ENCODE measurements at places on chromosomes 3 and 15.

DNA sequence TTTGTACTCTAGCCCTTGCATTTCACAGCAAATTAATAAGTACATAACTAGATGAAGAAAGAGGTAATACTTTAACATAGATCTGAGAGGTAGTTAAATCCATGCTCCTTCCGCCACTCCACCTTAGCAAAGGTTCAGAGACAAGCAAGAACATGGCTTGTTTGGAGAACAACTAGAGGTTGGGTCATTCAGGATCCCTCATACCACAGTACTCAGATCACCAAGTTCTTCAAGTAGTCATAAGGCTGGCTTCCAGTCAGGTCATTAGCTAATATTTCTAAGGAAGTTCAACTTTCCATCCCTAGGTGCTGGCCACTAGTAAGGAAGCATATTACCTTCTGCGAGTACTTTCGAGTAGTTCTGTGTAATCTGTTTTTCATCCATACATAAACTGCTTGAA lies 44.1 kb downstream of the CD200R1 start:
- no peak for DNase-seq

- no peak for DNase-seq
These were observed at the start of gene MASP1 for GRCh38 chr3:187291512-187292132. Gene MASP1, minus strand, starts transcription at chr3:187291737. Its CDS starts 105 bp downstream, at chr3:187291632.

DNA sequence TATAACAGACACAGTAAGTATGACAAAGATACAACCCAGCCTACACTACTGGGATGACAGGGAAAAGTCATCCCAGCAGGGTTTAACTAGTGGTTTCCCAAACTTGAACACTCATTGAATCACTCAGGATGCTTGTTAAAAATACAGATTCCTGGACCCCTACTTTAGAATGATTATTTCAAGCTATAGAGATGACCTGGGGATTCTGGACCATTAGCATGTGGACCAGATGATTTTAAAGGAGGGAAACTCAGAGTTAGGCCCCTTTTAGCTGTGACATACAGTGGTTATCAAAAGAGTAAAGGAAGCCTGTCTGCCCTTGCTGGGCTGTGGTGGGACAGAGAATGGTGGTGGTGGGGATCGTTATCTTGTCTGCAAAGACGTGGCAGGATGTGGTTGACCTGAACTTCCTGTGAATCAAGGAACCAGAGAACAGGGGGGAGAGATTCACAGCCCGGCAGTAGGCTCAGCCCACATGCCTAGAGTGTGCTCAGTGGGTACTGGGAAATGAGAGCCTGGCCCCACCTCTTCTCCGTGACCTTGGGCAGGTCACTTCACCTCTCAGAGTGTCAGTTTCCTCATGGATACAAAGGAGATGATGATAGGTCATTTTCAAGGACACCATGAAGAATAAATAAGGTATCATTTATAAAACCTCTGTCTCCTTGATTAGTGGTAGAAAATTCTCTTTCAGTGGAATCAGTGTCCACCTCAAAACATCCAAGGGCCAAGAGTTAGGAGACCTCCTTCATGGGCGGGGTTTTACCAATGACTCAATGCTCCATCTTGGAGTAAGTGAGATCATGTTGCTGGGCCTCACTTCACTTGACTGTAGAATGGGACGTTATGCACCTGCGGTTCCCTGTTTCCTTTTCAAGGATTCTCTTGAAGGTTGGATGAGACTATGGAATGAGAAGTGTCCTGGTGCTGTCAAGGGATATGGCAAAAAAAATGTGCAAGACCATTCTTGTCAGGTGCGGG lies 306.5 kb downstream of the RPLP1 start:
- no peak for DNase-seq

- no peak for DNase-seq
These were observed 90.6 kb downstream of the ZNF621 start for GRCh38 chr3:40615110-40615915.

DNA sequence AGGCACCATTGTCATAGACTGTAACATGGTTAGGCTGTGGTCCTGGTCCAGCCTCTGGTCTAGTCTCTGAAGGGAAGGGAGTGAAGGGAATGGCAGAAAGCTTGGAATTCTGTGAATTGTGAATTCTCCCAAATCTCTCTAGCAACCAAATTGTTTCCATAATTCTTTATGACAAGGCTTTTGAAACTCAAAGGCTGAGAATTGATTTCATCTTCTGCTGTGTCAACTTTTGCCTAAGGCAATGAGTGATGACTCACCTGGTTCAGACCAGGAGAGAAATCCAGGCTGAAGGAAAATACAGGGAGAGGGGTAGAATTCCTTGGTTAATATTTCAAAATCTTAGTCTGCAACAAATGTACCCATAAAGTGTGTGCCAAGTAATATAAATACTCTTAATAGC lies 82.6 kb upstream of the ADPGK start:
- DNase-seq: no peak

DNA sequence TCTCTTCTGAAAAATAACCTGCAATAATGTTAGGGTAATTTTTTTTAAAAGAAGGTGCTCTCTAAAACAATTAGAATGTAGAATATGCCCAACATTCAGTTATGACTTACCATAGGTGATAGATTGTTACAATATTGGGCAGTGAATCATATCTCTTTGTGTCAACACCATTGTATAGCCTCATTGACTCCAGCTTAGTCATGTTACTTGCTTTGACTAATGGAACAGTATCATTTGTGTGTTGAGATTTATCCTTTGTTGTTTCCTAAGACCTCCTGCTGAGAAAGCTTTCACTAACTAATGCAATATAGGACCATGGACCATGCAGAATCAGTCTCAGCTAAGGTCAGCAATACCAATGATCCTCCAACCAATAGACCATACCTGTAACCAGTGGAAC lies 1106.4 kb downstream of the SI start:
- no peak for DNase-seq

DNA sequence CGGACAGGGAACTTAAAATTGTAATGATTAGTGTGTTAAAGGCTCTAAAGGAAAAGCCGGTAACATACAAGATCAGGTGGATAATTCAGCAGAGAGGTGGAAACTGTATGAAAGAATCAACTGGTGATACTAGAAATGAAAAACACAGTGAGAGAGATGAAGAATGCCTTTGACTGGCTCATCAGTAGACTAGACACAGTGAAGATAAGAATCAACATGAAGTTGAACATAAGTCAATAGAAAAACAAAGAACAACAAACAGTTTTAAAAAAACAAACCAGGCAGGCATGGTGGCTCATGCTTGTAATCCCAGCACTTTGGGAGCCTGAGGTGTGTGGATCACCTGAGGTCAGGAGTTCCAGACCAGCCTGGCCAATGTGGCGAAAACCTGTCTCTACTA lies 82.1 kb downstream of the KLF13 start:
- DNase-seq: no peak

GRCh38 chr3:194141415-194142155 lies 5.6 kb downstream of the HES1 start:
- peak; percentile 26 for DNase-seq

- DNase-seq: no peak
These were observed 438.5 kb upstream of the RGMA start for GRCh38 chr15:93527374-93528050.

DNA sequence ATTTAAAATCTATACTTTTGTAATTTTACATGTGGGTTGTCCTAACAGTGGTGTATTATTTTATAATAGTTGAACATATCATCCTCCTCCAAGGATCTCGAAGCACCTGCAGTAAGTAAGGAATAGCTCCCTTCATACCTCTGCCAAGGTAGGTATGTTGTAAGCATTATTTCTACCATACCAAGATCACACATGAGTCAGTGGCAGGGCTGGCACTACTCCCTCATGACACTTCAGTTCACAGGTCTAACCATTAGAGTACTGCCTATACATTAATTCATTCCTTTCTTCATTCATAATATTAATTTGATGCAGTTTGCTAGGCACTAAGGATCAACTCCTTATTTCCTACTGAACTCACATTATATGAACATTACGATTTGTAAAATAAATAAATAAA lies 11.9 kb upstream of the LEKR1 start:
- DNase-seq: no peak

GRCh38 chr3:178485756-178486155 lies 50.5 kb upstream of the KCNMB2 start:
- no peak for DNase-seq

DNA sequence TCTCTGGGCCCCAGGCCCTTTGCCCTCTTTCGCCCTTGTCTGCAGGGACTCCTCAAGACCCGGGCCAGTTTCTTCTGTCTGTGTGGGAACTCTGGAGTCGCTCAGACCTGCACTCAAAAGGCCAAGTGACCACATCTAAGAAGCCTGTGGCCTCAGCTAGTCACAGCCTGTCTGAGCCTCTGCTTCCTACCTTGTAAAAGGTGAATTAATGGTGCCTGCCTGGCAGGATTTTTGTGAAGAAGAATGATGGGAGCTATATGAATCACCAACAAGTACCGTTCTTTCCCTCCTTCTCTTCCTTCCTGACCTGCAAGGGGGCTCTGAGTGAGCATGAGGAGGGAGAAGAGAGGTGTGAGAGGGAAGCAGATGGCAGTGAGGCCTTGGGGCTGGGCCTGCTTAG lies 7.5 kb downstream of the PLIN1 start:
- DNase-seq: no peak

DNA sequence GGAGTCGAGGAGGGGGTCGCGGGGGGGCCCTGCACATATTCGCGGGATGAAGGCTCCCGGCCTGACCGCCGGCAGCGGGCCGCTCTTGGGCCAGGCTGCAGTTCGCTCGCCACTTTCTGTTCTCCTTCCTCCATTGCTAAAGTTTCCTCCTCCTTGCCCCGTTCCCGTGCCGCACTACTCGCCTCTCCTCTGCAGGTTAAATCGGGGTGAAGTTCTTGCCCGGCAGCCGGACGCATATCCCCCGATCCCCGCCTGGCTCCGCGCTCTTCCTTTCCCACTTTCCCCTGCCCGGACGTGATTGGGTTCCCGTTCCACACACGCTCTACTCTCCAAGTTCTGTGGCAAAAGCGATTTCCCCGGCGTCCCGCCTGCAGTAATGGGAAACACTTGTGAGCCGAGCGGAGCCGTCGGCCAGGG lies 556 bp downstream of the CRYBG3 start:
- no peak for DNase-seq

DNA sequence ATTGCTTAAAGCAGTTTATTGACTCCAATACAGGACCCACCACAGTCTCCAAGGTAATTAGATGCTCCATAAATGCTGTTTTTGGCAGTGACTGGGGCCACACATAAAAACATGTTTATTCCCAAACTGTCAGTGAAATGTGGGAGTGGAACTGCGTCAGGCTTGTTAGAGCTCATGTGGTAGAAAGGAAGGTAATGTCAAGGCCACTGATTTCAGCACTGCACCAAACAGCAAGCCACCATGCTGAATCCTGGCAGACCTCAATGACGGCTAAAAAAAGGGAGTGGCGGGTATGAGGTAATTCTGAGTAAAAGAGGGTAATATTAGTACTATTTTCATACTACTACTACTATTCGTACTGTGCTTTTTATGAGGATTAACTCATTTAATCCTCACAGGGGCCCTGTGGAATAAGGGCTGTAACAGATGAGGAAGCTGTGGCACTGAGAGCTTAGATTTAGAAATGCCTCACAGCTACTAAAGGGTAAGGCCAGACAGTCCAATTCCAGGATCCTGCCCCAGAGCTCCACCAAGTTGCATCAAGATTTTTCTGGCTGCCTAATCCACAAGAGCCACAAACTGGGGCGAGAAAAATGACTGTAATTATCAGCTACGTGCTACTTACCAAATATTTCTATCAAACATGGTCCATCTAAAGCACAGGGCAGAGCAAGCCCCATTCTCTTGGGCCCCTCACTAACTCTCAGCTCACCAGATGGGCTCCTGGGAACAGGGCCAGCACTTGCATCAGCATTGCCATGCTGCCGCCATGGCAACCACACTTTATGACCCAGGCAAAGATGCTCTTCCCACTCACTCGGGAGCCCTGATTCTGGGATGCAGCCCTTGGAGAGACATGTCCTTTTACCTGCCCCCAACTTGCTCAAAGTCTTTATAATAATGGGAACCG lies 83.6 kb upstream of the SPATA12 start:
- no peak for DNase-seq

DNA sequence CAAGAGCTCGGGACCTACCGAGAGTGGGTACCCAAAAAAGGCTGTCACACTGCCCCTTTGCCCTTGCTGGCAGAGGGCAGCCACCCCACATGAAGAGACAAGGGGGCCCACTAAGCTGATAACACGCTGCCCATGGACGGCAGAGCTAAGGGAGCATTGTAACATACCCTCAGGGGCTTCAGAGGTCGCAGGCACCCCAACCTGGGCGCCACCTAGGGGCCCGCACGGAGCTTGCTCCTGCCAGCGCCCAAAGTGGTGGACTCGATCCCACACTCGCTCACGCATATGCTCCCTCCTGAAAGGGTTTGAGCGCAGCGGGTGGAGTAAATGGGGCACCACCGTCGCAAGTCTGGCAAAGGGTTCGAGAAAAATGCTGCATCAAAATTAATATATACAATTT lies 975.4 kb downstream of the ZPLD1 start:
- DNase-seq: no peak

- DNase-seq: no peak
These were observed 22.2 kb upstream of the RHO start for GRCh38 chr3:129506231-129506742.

GRCh38 chr3:514192-514591 lies 317.6 kb downstream of the CHL1 start:
- DNase-seq: no peak

DNA sequence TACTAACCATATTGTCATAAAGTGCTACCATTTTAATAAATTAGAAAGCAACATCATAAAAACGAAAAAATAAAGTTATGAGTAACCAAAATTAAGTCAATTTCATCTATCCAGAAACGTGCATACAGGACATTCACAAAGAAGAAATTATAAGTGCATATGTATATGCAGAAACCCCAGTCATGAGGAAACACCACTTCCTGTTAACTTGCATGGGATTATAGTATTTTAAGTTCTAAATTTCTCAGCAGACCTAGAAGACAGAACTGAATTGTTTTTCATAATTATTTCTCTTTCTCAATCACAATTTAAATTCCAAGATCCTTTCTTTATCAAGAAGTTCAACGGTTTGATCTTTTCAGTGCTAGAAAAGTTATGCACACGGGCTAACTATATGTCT lies 1.4 kb upstream of the KBTBD8 start:
- DNase-seq: no peak

DNA sequence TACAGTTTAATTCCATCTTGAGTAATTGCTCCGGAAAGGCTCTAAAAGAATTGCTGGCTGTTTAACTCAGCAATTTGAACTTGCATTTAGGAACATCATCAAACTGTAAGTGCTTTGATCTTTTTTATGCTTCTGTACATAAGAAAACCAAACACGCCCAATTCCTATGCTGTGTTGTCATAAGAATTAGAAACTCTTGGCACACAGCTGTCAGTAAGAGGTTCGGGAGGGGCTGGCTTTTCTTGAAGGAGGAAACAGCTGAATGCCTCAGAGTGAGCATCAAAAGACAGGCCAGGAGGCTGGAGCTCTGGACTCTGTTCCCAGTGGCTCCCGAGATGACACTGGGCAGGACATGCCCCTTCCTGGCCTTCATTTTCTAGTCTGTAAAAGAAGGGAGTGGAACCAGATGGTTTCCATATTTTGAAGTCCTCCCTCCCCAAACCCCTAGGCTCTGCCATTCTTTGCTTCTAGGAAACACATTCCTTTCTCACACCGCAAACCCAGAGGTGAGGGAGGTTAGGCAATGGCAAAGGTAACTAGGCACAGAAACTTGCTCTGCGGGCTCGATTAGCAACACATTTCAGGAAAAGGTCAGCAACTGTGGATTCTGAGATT lies 73.7 kb upstream of the DLG1 start:
- DNase-seq: no peak

Data from hematopoietic multipotent progenitor cell treated with erythropoietin and hydrocortisone succinate and interleukin-3 and kit ligand, for 17 days (in vitro differentiated cells).